Mammary epithelial cell (primary cell): ENCODE measurements at places on chromosomes 7 and 10.

DNA sequence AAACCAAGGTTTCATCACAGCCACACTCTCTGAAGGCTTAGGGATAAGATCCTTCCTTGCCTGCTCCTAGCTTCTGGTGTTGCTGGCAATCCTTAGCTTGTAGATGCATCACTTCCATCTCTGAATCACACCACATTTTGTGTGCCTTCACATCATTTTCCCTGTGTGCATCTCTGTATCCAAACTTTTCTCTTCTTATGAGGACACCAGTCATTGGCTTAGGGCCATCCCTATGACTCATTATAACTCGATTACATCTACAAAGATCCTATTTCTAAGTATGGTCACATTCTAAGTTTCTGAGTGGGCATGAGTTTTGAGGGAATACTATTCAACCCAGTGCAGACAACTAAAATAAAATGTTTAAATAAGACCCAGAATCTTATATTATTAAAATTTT, 121.7 kb downstream of the C7orf25 start:
- peak; percentile 25 for DNase-seq

GRCh38 chr7:96235281-96235680, 86.6 kb downstream of the SLC25A13 start:
- no peak for DNase-seq

DNA sequence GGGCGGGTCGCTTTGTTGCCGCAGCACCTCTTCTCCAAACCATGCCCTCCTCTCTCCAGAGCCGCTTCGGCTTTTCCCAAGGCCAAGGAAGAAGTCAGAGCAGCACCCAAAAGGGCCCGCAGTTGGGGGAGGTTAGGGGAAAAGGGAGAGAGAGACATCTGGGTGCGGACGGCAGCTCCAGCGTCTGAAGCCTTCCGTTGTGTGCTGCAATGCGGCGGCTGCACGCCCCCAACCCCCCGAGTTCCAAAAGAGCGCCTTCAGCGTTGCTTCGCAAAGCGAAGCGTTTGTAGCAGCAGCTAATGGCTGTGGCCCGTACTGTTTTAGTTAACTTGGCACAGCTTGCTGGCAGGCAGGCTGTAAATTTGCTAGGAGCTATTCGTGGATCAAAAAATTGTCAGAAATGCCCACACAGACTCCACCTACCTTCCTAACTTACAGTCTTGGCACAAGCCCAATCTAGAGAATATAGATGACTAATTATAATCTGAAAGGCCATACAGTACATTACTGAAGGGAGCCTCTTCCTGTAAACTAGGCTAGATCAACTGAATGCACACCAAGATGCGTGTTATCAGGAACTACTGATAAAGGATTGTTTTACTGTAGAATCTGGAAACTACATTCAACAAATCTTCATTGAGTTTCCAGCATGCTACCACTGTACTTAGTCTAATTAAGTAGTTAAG, 1.1 kb upstream of the KBTBD2 start:
- peak; percentile 61 for DNase-seq

- no peak for DNase-seq
Measured at GRCh38 chr10:103497161-103497915, 3.8 kb downstream of the NEURL1 start.

GRCh38 chr10:128304271-128304670, 178.0 kb upstream of the MKI67 start:
- no peak for DNase-seq

GRCh38 chr10:44966129-44966815, 6.7 kb downstream of the RASSF4 start:
- no peak for DNase-seq

GRCh38 chr7:76328389-76328788, 25.9 kb downstream of the HSPB1 start:
- no peak for DNase-seq

- no peak for DNase-seq
Measured at GRCh38 chr10:92691591-92692079, 1.9 kb downstream of the HHEX start.

DNA sequence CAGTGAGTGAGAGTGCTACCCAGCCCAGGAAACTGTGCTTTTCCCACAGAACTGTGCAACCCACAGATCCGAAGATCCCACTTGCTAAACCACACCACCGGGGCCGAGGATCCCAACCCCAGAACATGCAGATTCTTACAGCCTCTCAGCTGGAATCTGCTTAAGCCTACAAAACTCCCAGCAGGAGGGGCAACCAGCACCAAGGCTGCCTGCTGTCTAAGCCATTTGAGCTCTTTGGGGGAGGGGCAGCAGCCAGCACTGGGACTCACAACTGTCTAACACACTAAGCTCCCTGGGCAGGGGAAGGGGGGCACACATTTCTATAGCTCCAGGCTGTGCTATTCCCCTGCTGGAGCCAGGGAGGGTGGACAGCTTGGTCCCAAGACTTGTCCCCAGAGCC, 529.9 kb downstream of the XPNPEP1 start:
- no peak for DNase-seq

DNA sequence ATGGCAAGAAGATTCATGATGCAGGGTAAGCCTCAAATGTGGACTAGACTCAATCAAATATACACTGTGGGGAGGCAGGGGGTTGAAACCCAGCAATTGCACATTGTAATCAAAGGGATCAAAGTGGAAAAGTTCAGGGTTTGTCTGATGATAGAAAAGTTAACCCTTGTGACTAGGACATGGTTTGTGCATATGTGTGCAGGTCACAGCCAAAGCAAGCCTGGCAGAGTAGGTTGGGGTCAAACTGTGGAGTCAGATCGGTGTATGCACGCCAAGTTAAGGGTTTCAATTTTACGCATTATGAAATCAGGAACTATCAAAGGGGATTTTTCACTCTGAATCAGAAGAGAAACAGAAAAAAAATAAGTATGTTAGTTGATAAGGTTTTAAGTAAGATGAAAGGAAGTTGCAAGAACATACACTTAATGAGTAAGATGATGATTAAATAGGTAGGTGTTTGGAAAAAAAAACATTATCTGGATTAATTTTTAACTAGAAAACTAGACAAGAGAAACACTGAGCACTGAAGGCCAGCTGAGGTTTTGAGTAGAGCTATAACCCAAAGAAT, 188.3 kb downstream of the DGKB start:
- no peak for DNase-seq

DNA sequence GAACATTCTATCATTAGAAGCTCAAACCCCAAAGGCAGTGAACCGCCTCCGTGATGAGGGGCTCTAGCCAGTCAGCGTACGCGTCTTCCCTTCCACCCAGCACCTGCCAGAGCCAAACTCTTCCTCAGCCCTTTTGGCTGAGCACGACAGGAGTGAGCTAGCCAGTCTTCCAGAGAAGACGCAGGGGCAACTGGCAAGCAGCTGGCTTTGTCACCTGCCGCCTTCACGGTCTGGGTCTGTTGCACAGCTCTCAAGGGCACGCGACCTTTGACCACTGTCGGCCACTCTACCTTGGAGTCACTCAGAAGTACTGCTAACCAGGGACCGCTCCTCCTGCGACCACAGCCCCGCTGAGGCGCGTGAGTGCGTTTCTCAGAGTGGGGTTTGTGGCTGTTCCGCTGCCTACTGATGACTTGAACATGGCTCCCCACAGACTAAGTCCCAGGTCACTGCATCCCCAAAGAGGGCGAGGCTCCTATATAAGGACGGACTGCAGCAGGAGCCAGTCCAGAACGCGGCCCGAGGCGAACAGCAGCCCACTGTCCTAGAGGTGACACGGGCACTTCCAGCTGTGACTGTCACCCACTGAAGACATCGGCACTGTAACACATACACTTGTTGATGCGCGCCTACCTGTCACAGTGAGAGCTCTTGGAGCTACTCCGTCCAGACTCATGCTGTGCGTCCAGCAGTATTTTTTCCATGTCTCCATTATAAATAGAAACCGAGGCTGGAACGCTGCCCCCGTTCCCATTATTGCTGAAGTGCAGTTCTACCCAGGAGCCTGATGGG, 8.4 kb downstream of the BNIP3 start:
- DNase-seq = no peak

GRCh38 chr10:97765201-97765600, 6.6 kb downstream of the SFRP5 start:
- DNase-seq = no peak

GRCh38 chr7:133853706-133854276, 273.3 kb upstream of the LRGUK start:
- DNase-seq = peak; percentile 98

- DNase-seq = no peak
Measured at GRCh38 chr7:121002757-121003200, 14.3 kb downstream of the CPED1 start.

DNA sequence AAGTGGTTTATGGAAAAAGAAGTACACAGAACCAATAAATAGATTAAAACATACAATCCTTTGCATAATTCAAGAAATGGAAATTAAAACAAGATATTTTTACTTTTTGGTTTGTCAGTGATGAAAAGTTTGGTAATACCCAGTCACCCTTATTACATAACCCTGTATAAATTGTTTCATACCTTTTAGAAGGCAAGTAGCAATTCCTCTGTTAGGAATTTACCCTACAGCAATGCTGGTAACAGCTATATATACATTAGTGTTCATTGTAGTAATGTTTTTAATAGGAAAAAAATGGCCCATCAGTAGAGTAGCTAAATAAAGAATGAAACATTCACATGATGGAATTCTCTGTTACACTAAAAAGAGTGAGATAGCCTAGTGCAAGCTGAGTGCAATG, 42.7 kb downstream of the PTPN12 start:
- DNase-seq = no peak

DNA sequence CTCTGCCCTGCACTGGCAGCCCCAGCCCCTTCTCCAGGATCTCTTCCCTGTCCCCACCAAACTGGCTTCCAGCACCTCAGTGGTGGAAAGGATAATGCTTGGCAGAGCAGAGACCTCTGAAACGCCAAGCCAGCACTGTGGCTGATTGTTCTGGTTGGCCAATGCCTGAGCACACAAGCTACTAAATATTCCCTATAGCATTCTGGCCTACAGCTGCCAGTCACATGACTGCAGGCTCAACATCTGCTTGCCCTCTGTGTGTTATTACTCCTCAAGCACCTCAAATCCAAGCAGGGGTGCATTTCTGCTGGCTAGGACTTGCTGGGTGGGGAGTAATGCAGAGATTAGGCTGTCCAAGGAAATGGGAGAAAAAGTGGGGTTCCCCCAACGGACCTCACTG, 6.1 kb downstream of the TBATA start:
- DNase-seq = no peak

GRCh38 chr7:50822110-50822509, 39.4 kb upstream of the GRB10 start:
- no peak for DNase-seq

GRCh38 chr10:1737222-1738061, at the start of gene ADARB2:
Gene ADARB2 (minus strand): TSS chr10:1737525.
- DNase-seq = peak; percentile 2

GRCh38 chr7:23531050-23531793, 559 bp downstream of the TRA2A start:
- DNase-seq = peak; percentile 67

DNA sequence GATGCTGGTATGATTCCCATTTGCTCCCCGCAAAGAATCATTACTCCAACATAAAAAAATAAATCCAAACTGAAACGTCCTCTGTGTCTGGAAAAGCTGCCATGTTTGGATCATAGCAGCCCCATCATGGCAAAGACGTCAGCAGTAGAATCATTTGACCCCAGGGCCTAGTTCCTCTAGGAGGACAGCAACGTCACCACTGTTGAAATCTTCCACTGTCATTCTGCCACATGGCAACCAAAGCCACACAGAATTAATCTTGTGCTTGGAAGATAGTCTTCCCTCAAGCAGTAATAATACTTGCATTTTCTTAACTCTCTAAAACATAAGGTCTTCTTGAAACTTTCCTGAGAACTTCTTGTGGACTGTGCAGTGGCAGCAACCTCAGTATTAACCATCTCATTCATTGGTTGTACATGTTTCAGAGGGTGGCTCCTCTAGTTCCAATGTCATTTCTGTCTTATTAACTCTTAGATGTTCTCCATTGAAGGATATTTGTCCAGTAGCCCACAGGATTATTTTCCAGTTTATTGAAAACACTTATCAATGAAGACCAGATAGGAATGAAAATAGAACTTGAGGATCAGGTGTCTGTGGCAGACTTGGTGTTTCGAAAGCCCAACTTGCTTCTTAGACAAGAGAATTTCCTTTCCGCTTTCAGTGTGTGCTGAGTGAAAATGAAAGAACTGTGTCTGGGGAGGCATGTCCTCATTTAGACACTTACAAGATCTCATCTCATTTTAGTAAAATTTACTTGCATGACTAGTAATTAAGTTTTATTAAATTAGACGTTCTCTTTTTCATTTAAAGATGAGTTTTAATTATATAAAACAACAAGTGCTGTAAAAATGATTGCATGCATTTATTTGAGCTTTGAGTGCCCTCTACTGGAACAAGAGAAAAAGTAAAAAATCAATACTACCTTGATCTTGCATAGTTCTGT, 28.9 kb upstream of the INHBA start:
- DNase-seq = no peak

GRCh38 chr7:18257711-18258110, 230.1 kb upstream of the PRPS1L1 start:
- DNase-seq = no peak

DNA sequence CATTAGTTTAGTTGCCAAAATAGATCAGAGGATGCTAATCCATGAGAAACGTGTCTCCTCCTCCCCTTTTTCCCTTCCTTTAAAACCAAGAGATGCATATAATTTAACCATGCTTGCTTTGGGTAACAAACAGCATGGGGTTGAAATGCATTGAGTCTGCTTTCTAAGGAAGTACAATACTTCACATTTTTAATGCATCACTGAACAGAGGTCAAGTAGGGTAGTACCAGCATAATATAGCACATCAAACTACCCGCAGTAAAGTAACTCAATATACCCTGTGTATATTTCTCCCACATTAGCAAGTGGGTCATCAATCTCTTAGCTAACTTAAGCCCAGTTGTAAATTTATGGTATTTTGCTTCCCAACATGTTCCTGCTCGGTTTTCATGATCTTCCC, 239.3 kb upstream of the SEMA3C start:
- DNase-seq = no peak

DNA sequence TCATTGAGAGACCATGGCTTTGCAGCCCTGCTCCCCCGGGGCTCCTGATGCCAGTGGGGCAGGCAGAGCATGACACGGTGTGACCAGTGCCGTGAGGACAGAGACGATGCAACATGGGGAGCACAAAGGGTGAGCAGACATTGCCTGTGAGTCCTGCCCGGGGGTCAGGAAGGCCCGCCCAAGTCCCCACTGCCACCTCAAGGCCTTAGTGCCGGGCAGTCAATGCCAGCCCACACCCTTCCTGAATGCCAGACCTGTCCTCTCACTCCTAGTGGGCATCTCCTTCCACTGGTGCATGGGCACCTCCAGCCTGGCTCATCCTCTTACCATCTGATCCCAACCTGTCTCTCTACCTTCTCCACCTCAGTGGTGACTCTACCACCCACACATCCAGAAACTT, 157.9 kb upstream of the ZMIZ1 start:
- DNase-seq = no peak

- DNase-seq = no peak
Measured at GRCh38 chr7:151010307-151011096, 13.8 kb downstream of the ATG9B start.

- DNase-seq = peak; percentile 27
Measured at GRCh38 chr10:34821587-34822585, 6.8 kb upstream of the PARD3 start.

GRCh38 chr7:28037220-28038010, 143.2 kb downstream of the JAZF1 start:
- peak; percentile 96 for DNase-seq
